AG04450 (cell line): ENCODE measurements at places on chromosomes 3 and 15.

GRCh38 chr3:58164906-58165821 is 45.6 kb downstream of the DNASE1L3 start:
- no peak for DNase-seq

DNA sequence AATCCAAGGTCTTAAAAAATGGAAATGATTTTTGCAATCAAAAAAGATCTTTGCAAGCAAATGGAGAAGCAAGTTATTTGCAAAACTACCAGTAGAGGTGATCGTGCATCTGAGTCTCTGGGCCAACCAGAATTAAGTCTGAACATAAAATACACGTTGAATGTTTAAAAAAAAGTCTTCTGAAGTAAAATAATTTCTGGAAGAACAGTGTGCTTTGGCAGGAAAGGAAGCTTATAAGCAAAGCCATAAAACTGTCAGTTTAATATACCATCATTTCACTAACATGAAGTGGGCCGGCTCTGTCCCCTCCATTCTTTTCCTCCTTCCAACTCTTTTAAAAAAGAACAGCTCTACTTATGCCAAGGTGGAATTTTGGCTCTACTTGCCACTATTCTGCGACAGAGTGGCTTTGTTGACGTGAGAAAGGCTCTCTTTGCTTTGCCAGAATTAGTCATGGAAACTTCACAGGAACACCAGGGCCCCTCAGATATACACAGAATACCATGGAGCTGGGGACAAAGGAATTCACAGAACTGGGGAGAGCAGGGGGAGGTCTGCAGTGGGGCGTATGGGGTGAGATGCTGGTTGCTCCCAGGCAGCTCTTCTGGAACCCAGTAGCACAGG is 29.8 kb downstream of the FSTL1 start:
- DNase-seq, result no peak

DNA sequence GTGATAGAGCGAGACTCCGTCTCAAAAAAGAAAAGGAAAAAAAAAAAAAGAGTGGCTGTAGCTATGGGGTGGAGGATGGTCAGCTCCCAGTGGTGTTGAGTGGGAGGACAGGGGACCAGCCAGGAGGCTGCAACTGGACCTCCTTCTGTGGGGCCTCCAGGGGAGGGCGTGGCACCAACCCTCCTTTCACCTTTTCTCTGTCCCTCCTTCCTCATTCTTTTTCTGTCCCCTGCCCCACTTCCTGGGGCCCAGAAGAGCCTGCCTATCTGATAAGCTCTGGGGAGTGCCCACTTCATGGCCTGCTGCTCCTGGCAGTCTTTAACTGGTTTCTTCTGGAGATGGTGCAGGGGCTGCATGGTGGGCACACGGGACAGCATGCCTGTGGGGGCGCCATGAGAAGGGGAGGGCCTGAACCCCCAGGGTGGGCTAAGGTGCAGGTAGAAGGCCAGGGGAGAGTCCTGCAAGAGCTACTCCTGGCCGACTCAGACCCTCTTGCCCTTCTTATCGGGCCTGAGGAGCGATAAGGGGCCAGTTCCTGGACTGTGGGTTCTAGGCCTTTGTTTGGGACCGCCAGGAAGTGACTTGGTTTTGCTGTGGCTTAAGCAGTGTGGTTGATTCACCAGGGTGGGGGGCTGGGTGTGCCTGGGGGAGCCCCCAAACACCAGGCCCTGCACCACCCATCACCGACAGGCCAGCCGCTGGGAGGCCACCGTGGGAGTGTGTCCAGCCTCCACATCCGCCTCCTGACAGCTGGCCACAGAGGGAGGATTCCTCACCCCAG is 49.4 kb upstream of the FLNB start:
- no peak for DNase-seq

DNA sequence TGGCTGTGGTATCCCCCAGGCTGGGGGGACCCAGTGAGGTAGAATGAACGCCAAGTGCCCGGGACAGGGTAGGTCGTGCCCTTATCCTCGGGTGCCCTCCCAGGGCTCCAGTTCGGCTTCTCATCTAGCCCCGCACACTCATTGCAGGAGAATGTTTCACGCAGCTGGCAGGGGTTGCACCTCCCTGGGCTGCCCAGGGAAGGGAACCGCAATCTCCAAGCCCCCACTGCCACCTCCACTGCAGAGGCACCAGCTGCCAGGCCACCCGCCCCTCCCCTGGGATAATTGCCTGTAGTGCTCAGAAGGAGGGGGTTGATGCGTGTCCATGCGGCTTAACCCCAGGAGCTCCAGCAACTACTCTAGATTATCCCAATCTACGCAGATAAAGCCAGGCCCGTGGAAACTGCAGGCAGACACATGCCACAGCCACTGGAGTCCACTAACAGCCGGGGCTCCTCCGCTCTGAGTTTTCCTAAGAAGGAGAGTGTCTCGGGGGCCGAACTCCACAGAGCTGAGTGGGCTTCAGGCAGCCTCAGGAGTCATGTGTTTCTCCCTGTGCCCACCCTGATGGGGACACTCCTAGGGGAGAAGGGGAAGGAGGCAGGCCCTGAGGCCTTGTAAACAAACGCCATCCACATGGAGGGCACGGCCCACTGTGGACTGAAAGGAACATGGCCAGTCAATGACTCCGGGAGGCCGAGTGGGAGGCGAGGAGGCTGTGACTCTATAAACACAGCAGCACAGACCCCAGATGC is 137.2 kb upstream of the IQSEC1 start:
- DNase-seq, result no peak

- DNase-seq, result peak; percentile 55
Observed at GRCh38 chr3:126926684-126927400, 56.1 kb upstream of the PLXNA1 start.

- no peak for DNase-seq
Observed at GRCh38 chr3:150662410-150663200, 41.1 kb downstream of the ERICH6 start.

DNA sequence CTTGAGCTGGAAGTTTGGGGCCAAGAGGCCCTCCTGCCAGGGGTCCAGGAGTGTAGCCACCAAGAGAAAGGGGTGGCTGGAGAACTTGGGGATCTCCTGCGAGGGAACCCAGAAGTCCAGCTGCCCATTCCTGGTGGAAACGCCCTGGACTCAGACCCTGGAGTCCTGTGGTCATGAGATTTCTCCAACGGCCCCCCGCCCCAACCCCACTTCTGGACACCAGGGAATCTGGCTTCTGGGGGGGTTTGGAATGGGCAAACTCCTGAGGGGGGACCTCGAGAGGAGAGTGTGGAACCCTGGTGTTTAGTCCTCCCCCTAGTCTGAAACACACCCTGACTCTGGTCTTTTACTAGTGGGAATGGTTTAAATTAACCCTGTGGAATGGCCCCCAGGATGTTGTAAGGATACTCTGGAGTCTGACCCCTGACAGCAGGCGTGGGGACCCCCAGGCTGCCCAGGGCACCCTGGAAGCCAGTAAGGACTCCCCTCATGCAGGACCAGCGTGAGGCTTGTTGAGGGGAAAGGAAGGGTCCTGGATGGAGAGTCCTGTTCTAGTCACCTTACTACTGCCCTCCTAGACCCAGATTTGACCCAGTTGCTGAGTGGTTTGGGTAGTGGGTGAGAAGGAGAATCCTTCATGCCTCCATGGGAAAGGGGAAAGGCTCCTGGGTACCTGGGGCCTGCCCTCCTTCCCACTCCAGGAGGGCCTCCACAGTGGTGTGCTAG is 540 bp downstream of the KLHDC8B start:
- DNase-seq, result no peak

DNA sequence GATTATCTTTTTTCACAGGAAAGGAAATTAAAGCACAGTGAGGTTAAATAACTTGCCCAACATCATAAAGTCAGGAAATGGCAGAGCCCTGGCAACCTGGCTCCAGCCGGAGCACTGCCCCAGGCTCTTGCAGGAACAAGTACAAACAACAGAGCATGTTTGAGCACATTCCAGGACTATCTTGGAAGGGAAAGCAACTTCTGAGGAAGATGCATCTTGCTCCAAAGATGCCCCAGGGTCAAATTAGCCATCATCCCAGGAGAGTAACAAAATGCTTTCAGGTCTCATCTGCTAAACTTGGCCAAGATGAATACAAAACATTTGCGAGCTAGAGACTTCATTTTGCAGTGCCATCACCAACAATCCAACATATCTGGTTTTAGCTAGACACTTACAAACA is 162.4 kb upstream of the LRRN1 start:
- DNase-seq, result no peak

- no peak for DNase-seq
Observed at GRCh38 chr3:10011631-10012030, 14.6 kb upstream of the FANCD2 start.

DNA sequence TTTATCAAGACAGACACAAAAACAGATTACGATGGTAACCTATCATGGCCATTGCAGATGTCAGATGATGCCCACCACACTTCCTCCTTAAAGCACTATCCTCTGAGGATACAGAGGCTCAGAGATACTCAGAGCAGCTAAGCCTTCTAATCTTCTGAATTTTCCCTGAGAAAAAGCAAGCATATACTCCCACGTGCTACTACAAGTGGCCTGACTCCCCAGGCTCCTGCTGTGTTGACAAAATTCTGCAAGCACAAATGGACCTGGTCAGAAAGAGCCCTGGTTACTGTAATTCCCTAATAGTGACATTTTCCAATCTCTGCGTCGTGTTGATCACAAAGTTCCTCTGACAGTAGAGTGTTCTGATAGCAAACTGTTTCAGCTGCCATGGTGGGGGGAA is 207.1 kb downstream of the KCNMB2 start:
- DNase-seq, result no peak

- no peak for DNase-seq
Observed at GRCh38 chr3:183448369-183449128, 20.1 kb upstream of the MCF2L2 start.

DNA sequence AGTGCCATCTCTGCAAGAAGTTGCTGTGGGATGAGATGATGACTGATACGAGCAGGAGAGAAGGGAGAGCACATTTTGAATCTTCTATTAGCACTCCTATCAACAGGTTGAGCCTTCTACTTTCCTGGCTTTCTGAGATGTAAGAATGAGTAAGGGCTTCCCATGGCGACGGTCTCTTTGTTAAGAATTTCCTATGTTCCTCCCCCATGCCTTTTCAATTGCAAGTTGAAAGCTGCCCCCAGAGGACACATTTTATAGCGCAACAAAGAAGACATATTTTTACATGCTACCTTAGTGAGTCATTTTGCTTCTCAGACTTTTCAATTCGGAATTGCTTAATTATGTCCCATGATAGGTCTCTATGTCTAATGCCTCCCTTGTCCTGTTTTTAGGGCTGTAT is 71.3 kb upstream of the LRTM1 start:
- DNase-seq, result peak; percentile 46

DNA sequence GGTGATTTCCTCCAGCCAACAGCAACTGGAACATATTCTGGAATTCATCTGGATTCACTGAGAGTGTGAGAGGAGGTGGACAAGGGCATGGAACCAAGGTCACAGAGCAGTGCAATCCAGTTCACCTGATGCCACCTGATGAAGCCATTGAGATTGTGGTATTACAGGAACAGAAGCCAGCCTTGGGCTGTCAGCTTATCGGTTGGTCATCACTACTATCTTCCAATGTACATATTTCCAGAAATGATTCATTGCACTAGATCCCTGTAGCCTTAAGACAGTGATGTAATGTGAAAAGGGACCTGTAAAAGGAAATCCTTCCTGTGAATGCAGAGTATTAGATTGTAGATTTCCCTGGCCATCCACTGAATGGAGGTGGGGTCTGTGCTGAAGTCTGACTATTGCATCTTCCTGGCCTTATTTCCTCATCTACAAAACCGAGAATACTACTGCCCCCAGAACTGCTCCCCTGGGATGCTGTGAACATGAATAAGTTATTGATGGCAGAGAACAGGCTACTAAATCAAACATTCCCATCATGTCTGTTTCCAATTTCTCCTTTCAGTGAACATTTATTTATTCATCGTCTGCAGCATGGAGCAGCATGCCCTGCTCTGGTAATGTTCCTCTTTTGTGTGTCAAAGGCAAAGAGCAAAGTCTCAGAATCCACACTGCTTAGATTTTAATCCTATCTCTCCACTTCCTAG is 47.4 kb upstream of the TPM1 start:
- no peak for DNase-seq

DNA sequence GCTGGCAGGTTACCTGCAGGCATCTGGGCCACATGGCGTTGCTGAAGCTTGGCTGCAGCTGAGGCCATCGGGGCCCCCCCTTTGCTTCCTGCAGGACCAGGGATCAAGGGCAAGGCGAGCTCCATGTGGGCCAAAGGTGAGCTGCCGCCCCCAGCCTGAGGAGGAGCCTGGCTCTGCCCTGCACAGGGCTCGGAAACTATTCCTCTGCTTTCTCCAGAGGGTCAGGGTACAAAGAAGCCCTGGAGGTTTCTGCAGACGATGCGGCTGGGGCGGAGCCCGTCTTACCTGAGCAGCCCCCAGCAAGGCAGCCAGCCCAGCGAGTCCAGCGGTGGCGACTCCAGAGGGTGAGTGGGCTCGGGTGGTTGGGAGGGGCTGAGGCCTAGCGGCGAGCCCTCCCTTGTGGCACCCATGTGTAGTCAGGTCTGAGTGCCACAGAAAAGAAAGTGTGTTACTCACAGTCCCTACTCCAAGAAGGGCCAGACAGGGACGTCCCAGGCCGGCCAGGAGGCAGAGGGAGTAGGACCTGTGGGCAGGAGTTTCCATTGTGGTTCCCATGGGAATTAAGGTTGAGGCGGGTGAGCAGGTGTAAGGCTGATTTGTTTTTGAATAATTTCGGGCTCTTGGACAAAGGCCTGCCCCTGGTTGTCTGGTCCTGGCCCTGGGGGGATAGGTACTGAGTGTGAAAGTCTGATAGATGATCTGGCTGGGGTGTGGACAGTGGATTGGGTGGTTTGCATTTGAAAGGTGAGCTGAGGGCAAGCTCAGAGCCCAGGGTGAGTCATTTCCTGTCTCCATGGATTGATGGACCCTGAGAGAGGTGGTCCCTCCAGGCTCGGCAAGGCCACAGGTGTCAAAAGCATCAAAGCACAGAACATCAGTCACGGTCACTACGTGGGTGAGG is 25.4 kb downstream of the CFAP100 start:
- no peak for DNase-seq

GRCh38 chr3:151611419-151611818 is 122.3 kb upstream of the AADACL2 start:
- no peak for DNase-seq

- no peak for DNase-seq
Observed at GRCh38 chr3:76976996-76977395, 62.9 kb upstream of the ROBO2 start.

DNA sequence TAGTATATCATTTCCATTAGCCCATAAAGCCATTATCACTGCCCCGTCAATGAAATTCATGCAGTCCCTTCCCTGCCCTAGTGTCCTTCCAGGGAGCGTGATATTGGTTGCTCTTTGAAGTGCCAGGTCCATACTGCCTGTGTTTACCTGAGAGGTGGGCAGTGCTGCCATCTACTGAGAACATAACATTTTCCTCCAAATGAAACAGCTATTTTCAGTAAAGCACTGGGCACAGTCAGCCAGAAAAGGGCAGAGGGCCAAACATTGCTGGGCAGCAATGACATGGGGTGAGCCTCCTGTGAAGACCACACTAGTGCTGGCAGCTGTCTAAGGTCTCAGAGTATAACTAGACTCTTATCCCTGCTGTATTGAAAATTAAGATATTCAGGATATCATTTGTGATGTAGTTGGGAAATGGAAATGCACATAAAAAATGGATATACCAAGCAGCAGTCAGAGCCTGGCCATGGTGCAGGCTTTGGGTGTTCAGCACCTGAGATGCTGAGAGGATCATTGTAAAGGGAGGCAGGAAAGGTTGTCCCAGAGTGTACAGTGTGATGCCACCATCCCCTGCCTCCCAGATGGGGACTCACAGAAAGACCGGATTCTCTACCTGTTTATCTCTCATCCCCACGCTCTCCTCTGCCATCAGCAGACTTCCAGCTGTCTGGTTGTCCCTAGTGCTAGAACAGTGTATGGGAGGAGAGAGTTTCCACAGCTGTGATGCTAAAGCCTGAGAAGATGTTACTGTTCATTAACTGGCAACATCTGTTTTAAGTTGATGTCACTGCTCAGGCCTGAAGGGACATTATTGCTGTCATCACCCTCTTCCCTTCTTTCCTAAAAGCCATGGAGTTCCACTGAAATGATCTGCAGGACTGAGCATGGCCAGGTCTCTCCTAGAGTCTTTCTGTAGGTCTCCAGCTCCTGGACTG is 108.8 kb downstream of the ARNT2 start:
- DNase-seq, result no peak
